HL-60 (cell line): ENCODE measurements at places on chromosomes 7 and 10.
A peak's percentile ranks its signal among the peaks of the same experiment; 100 is the strongest.

- DNase-seq, result no peak
Measured at GRCh38 chr10:133245439-133246235, 8.0 kb downstream of the VENTX start.

- peak; percentile 84 for DNase-seq
Measured at GRCh38 chr7:100888988-100889750, at the start of gene UFSP1. Gene UFSP1 (minus strand): TSS chr7:100889715. CDS start chr7:100889271, 444 bp downstream.

GRCh38 chr7:108589874-108590273 lies 20.2 kb downstream of the DNAJB9 start:
- DNase-seq, result no peak

DNA sequence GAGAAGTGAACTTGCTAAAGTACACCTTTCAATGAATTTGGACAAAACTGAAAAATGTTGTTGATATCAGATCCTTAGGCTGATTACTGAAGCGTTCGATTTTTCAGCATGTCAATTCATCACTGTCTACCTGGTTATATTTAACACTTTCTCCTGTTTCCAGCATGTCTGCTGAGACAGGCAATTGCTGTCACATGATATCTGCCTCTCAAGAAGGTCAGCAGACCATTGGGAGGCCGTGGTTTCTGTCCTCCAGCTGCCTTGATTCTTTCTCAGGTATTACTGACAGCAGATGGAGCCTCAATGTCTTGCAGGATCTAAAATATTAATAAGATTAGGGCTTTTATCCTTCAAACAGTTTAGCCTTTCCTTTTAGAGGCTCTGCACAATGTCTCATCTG lies 127.5 kb downstream of the SNX10 start:
- no peak for DNase-seq

DNA sequence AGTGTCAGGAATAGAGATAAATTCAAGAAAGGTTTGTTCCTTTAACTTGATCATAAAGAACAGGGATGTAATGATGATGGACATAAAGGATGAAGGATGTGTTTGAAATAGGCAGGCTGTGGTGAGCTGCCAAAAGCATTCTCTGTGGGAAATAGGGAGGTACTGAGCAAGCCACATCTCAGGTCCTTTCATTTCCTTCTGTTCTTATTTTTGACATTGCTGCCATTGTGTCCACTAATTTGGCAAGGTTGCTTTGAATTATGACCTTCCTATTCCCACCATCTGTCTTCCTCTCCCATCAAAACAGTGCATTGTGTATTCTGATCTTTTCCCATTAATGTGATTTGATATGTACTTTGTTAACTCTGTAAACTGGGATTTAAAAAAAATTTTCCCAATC lies 9.4 kb downstream of the SCRN1 start:
- DNase-seq, result no peak

- no peak for DNase-seq
Measured at GRCh38 chr7:55348502-55348901, 16.6 kb upstream of the LANCL2 start.

DNA sequence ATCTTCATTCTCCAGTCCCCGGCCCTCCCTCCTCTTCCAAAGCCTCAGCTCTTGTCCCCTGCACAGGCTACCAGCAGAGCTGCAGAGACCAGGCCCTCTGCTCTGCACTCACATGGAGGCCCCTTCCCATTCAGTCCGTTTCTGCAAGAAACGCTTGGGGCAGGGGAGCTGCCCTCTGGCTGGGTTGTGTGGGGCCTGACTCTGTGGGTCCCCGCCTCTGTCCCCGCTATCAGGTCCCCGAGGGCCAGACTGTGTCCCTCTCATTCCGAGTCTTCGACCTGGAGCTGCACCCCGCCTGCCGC lies 1.5 kb downstream of the PCOLCE start:
- DNase-seq, result no peak
